Metanephros (tissue), 2 donors: ENCODE measurements at places on chromosomes 4 and X. TPM values are rescaled to one million over a fixed set of nuclear protein-coding genes. Genes with fewer than 3 reads are reported as not detected.

The UGT2B11 gene
- not detected for total RNA-seq

The PNMA3 gene
- 12.5 TPM for total RNA-seq

The IL1RAPL1 gene
- 11.2 TPM for total RNA-seq

The VEGFD gene
- 0.58 TPM for total RNA-seq

The ARHGAP24 gene
- 75.7 TPM for total RNA-seq

The CENPU gene
- total RNA-seq: 10.8 TPM

The FHDC1 gene
- total RNA-seq: 5.2 TPM

The UGT2B17 gene
- not detected for total RNA-seq
